MG63 (cell line): ENCODE measurements at places on chromosomes 16 and 17.

GRCh38 chr17:75011401-75012095, 922 bp upstream of the MRPL58 start:
- peak; percentile 68 for DNase-seq

- peak; percentile 30 for DNase-seq
These were observed 41.4 kb downstream of the ACTG1 start for GRCh38 chr17:81470944-81471817.

GRCh38 chr17:44219108-44219615, 313 bp downstream of the UBTF start:
- no peak for DNase-seq

DNA sequence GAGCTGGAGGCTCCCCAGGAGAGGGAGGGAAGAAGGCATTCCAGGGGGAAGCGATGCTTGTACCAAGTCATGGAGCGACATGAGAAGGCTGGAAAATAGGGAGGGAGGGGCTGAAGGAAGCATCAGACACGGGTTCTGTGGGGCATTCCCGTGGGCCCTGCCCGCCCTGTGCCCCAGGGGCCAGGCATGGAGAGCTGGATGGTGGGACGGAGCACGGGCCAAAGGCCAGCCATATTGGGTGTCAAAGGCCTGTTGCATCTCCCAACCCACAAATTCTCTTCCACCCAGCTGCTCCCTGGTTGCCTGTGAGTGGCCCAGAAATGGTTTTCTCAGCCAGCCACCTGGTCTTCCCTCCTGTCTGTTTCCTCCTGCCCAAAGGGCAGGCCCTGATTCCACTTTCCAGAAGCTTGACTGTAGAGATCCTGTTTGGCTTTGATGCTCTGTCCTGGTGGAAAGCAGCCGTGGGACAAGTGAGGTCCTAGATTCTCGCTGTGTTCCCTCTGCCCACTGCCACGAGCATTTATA, 3.2 kb downstream of the CDR2L start:
- DNase-seq: no peak

DNA sequence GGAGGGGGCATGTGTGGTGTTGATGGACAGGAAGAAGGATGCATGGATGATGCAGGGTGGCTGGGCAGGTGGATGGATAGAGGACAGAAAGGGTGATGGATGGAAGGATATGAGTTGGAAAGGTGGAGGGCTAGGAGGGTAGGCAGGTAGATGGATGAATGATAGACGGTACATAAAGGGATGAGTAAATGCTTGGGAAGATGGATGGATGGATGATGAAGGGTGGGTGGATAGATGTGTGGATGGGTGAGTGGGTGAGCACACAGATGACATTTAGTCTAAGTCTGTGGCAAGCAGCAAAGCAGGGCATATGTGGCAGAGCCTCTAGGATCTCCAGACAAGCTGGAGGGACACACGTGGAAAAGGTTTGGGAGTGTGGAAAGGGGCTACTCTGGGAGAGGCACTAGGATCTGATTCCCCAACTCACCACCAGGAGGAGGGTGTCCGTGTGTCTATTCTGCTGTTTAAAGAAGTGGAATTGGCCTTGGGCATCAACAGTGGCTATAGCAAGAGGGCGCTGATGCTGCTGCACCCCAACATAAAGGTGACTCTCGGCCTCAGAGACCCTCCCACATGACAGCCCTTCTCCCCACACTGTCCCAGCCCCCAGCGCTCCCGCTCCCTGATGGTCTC, 8.2 kb downstream of the PLD2 start:
- no peak for DNase-seq

DNA sequence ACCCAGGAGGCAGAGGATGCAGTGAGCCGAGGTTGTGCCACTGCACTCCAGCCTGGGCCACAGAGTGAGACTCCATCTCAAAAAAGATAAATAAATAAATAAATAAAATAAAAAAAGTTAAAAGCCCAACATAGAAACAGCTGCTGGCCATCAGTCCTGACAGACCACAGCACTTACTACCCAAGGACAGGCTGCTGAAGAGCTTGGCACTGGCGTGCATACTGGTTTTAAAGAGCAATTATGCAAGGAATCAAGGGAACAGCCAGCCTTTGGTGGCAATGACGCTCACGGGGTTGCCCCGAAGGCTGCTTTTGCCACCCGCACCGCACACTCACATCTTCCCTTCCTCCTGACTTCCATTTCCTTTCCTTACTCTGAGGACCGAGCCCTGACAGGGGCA, 4.2 kb downstream of the PLD6 start:
- no peak for DNase-seq

- DNase-seq: no peak
These were observed at the start of gene TMC8 for GRCh38 chr17:78130437-78131101. TSS of gene TMC8 (plus strand) at chr17:78130771. CDS start at chr17:78131589, 818 bp downstream.

DNA sequence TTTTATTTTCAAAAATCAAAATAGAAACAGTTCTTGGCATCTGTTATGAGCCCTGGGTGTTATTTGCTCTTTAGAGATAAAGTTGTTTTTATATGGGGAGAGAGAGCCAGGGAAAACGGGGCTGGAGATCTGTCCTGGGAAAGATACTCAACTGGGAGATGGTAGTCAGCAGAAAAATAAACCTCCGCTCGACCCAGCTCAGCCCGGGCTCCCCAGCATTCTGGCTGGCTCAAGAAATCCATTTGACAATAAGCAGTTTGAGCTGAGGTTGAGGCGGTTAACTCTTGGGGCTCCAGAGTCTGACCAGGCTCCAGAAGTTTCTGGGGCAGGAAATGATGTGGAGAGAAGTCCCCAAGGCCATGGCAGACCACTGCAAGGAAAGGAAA, 151.9 kb downstream of the IRX5 start:
- DNase-seq: no peak

- no peak for DNase-seq
These were observed 16.2 kb upstream of the BAHCC1 start for GRCh38 chr17:81378941-81379511.

DNA sequence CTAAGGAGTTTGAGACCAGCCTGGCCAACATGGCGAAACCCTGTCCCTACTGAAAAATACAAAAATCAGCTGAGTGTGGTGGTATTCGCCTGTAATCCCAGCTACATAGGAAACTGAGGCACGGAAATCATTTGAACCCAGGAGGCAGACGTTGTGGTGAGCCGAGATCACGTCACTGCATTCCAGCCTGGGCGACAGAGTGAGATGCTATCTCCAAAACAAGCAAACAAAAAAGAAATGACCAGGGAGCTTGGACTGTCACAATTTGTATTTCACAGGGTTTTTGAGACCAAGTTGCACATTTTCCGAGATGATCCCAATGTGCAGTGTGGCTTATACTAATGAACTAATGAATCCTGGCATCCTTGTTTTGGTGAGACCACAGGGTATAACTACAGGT, 156.5 kb downstream of the SLC39A11 start:
- no peak for DNase-seq

- peak; percentile 71 for DNase-seq
These were observed 52.5 kb upstream of the MTSS2 start for GRCh38 chr16:70738083-70738977.

DNA sequence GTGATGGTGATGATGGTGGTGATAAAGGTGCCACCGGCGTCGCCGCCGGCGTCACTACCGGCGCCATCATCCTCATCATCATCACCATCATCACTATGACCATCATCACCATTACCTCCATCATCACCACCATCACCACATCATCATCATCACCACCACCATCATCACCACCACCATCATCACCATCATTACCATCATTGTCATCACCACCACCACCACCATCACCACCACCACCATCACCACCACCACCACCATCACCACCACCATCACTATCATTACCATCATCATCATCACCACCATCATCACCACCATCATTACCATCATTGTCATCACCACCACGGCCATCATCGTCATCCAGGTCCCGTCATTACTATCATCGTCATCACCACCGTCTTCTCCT, 179.7 kb downstream of the NPIPB11 start:
- no peak for DNase-seq

DNA sequence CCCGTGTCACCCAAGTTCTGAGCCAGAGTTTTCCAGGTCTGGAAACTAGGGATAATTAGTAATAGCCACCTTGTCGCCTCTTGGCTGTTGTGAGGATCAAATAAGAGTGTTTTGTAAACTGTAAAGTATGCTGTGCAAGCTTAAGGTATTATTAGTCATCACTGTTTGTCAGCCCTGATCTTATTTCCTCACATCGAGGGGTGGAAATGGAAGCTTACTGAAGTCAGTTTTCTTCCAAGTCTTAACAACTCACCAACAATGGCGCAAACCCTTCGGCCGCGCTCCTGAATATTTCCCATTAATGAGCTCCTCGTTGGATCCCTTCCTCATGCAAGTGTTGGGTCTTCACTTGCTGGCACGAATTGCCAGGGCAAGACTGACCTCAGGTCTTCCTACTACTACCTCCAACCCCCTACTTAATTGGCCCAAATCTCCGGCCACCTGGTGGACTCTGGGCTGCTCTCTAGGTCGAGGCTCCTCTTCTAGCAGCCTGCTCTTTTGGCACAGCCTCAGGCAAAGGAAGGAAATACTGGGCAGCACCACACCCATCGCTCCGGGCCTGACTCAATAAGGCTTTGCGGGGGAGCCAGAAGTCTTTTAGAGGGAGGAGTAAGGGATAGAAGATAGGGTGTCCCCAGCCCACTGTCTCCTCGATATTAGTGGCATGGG, 885 bp upstream of the SLC35B1 start:
- peak; percentile 58 for DNase-seq

- DNase-seq: no peak
These were observed 19.3 kb upstream of the RBFOX3 start for GRCh38 chr17:79630126-79630525.

GRCh38 chr16:1305823-1306222, 3.6 kb upstream of the UBE2I start:
- no peak for DNase-seq

GRCh38 chr17:27247071-27247957, 46.6 kb upstream of the WSB1 start:
- peak; percentile 92 for DNase-seq

- DNase-seq: peak; percentile 71
These were observed 11.6 kb downstream of the ACLY start for GRCh38 chr17:41907185-41907556.

DNA sequence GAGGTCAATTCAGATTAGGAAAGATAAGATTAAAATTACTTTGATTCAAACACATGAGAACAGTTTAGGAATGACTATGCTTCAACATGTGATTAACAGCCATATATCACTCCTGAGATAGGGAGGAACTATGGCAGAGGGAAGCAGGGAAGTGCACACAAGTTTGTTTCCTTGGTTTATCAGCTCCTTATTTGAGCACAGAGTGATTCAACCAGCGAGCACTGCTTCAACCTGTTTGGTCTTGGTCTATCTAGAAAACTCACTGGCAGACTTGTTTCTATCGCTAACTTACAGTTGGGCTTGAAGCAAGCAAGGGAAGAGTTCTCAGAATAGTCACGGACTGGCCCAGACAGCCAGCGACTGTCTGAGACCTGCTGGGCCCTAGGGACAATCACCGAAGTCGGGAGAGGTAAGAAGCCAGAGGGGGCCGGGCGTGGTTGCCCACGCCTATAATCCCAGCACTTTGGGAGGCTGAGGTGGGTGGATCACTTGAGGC, 23.5 kb downstream of the TUBG1 start:
- DNase-seq: no peak
